ENCODE measurements at places on chromosomes 5 and 9. TPM values are rescaled to one million over a fixed set of nuclear protein-coding genes. Genes with fewer than 3 reads are reported as not detected.

The SLC28A3 gene
- total RNA-seq = 0.49 TPM

The SCGB3A2 gene
- not detected for total RNA-seq

The DDX4 gene
- not detected for total RNA-seq

The UQCRQ gene
- total RNA-seq = 45.8 TPM

The TXN gene
- total RNA-seq = 177 TPM

The PCDHA9 gene
- total RNA-seq = 0.36 TPM

The FSTL4 gene
- not detected for total RNA-seq

The SOWAHA gene
- not detected for total RNA-seq

The TMEM267 gene
- total RNA-seq = 19.0 TPM

The CDH18 gene
- not detected for total RNA-seq

The SHC3 gene
- 7.8 TPM for total RNA-seq

The F2RL2 gene
- 15.9 TPM for total RNA-seq

The PCDH12 gene
- total RNA-seq = 0.24 TPM

The CACFD1 gene
- 12.1 TPM for total RNA-seq

The MTAP gene
- 34.4 TPM for total RNA-seq

The ANKDD1B gene
- total RNA-seq = 0.12 TPM

The CDKN2B gene
- 22.1 TPM for total RNA-seq

The ANKRD55 gene
- total RNA-seq = not detected

The C9 gene
- 0.24 TPM for total RNA-seq

The RNF183 gene
- not detected for total RNA-seq

The PSMB7 gene
- 116 TPM for total RNA-seq

The OTP gene
- not detected for total RNA-seq

The ANGPTL2 gene
- total RNA-seq = 93.9 TPM

The ARSI gene
- 12.0 TPM for total RNA-seq

The FPGS gene
- 79.1 TPM for total RNA-seq

The SPATA24 gene
- 7.2 TPM for total RNA-seq

The ENHO gene
- not detected for total RNA-seq

The VCP gene
- total RNA-seq = 305 TPM

The STKLD1 gene
- 0.61 TPM for total RNA-seq

The ISL1 gene
- not detected for total RNA-seq

The ABLIM3 gene
- total RNA-seq = 10.2 TPM

The LRRC19 gene
- not detected for total RNA-seq

The KIF4B gene
- under 0.01 TPM for total RNA-seq

The PAPPA gene
- 165 TPM for total RNA-seq

The TEX48 gene
- total RNA-seq = not detected

The ATP6V1G1 gene
- 90.0 TPM for total RNA-seq

The TRAPPC13 gene
- 26.0 TPM for total RNA-seq

The ADRA1B gene
- 0.49 TPM for total RNA-seq

The SHISAL2B gene
- total RNA-seq = not detected

The STK32A gene
- total RNA-seq = 6.3 TPM

The DND1 gene
- 0.24 TPM for total RNA-seq

The TMEM174 gene
- total RNA-seq = not detected

The CCL27 gene
- total RNA-seq = not detected

The CAMK2A gene
- 0.65 TPM for total RNA-seq

The IRX2 gene
- total RNA-seq = 28.6 TPM

The PCSK1 gene
- 0.36 TPM for total RNA-seq

The LTC4S gene
- 1.6 TPM for total RNA-seq

The IFNK gene
- total RNA-seq = not detected

The SYNPO gene
- total RNA-seq = 2.7 TPM

The OR13F1 gene
- not detected for total RNA-seq
